Bronchial epithelial cell (primary cell): ENCODE measurements at places on chromosomes 6 and 20. TPM values are rescaled to one million over a fixed set of nuclear protein-coding genes. Genes with fewer than 3 reads are reported as not detected.

COX7A2 gene
- total RNA-seq = 124 and 176 TPM in 2 replicates

CABLES2 gene
- total RNA-seq = 0.51 and 1.3 TPM in 2 replicates

EDN3 gene
- not detected in 2 replicates for total RNA-seq

FLOT1 gene
- total RNA-seq = 15.1 and 20.0 TPM in 2 replicates

BMP6 gene
- total RNA-seq = 2.3 and 2.6 TPM in 2 replicates

PDRG1 gene
- total RNA-seq = 6.3 and 6.8 TPM in 2 replicates

MATN4 gene
- total RNA-seq = 0.13 and 0.26 TPM in 2 replicates

OLIG3 gene
- not detected in 2 replicates for total RNA-seq

CCN6 gene
- total RNA-seq = not detected in 2 replicates

CTAGE9 gene
- not detected in 2 replicates for total RNA-seq

CALHM5 gene
- total RNA-seq = under 0.01 TPM in 1 of 2 replicates, not detected in the other

GPX5 gene
- not detected in 2 replicates for total RNA-seq

PFDN6 gene
- 61.7 and 64.5 TPM in 2 replicates for total RNA-seq

PM20D2 gene
- total RNA-seq = 6.1 and 7.1 TPM in 2 replicates

GLP1R gene
- not detected in 2 replicates for total RNA-seq

AK9 gene
- total RNA-seq = 3.2 and 4.2 TPM in 2 replicates

TMEM244 gene
- total RNA-seq = not detected in 2 replicates

VWA7 gene
- 0.26 and 1.4 TPM in 2 replicates for total RNA-seq

KAT14 gene
- 11.6 and 12.4 TPM in 2 replicates for total RNA-seq

DDX43 gene
- total RNA-seq = 0.26 and 0.64 TPM in 2 replicates

PRSS16 gene
- 4.5 and 15.1 TPM in 2 replicates for total RNA-seq

ZFP64 gene
- 27.5 and 49.8 TPM in 2 replicates for total RNA-seq

RIPOR2 gene
- total RNA-seq = under 0.01 TPM in 1 of 2 replicates, not detected in the other

ID4 gene
- 1.6 and 2.8 TPM in 2 replicates for total RNA-seq

PTGIS gene
- total RNA-seq = 0.13 and 4.7 TPM in 2 replicates

PTPRA gene
- 20.8 and 25.2 TPM in 2 replicates for total RNA-seq

GUCA1A gene
- total RNA-seq = not detected in 2 replicates

PROKR2 gene
- total RNA-seq = not detected in 2 replicates

TSBP1 gene
- not detected in 2 replicates for total RNA-seq

COX4I2 gene
- total RNA-seq = not detected in 2 replicates

FNDC11 gene
- total RNA-seq = 0.26 and 0.90 TPM in 2 replicates

MYLK2 gene
- total RNA-seq = not detected in 2 replicates
